KG1 (cell line): ENCODE measurements at places on chromosomes 6 and 20.

DNA sequence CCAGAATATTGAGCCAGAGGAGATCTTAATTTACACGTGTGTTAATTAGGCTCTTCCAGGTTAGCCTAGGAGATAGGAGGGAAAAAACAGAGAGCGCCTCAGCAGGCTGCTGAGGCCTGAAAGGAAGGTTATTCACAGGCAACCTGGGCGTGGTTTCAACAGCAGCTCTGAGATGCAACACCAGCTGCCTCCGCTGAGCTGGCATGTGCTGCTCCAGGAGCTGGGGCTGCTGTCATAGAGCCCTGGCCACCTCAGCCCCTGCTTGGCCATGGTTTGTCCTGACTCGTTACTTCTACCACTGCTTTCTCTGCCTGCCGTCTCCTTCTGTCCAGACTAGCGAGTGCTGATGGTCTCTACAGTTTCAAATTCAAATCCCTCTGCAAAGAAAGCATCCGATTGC lies 32.4 kb upstream of the RPP40 start:
- no peak for DNase-seq

- DNase-seq = no peak
Measured at GRCh38 chr20:48875914-48876240, 45.6 kb upstream of the ARFGEF2 start.

DNA sequence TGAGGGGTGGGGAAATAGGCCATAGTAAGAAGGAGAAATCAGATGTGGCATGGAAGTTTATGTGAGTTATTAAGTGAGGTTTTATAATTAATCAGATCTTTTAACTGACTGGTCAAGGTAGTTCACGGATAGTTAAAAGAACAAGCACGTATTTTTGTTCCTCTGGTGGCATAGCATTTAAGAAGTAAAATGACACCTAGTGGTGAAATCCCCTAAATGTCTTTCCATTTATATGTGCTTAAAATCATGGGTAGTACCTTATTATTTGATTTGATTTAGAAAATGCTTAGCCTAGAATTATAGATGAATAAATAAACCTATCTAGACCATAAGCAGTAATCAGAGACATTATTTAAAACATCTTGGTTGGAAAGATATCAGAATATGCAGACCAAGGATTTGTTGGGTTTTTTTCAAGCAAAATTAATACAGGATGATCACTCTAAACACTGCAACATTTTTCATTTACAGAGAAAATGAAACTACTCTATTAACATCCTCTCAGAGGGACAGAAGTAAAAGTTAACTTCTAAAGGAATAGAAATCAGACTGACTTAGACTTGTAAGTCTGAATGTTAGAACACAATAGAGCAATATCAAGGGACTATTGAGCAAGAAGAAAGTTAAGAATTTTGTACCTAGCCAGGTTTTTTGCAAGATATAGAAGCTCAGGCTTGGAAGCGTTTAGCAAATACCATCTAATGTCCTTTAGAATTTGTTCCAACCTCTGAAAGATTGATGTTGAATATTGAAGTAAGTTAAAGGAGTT lies 81.1 kb downstream of the STXBP5 start:
- no peak for DNase-seq

GRCh38 chr6:23655525-23655924 lies 470.5 kb upstream of the NRSN1 start:
- no peak for DNase-seq

GRCh38 chr20:59322585-59323454 lies 22.4 kb downstream of the EDN3 start:
- DNase-seq = no peak

DNA sequence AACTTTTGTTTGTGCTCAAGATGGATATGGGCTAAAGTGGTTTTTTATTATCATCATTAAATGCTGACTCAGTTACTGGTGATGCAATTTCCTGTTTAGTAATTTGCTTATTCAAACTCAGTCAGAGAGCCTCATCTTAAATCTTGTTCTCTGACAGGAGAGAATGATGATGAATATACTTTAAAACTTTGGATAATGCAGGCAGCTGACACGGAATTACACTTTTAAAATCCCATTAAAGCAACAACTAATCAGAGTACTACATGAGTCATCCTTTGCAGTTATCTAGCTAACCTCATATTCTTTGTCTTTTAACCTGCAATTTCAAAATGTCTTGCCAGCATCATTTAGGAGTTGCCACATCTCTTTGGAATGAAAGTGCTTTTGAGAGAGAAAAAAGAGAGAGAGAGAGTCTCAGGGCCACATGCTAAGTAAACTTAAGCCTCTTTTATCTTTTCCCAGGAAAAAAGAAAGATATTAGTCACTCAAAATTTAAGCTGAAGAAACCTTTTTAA lies 9.2 kb upstream of the C6orf141 start:
- no peak for DNase-seq

DNA sequence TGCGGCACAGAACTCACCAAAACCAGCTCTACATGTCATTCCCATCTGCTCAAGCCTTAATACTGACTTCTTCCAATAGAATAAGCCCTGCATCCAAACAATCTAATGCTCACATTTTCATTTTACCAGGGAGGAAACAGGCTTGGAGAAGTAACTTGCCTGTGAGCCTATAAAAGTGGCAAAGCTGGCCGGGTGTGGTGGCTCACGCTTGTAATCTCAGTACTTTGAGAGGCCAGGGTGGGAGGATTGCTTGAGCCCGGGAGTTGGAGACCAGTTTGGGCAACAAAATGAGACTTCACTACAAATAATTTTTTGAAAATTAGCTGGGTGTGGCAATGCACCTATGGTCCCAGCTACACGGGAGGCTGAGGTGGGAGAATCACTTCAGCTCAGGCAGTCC lies 133.7 kb downstream of the LY86 start:
- DNase-seq = no peak

- no peak for DNase-seq
Measured at GRCh38 chr6:110786696-110787095, 28.6 kb downstream of the CDK19 start.

- DNase-seq = no peak
Measured at GRCh38 chr6:118992186-118992795, 57.3 kb upstream of the MCM9 start.

GRCh38 chr6:119078376-119079282 lies at the start of gene FAM184A:
Gene FAM184A, minus strand, starts transcription at chr6:119078664. Its CDS starts 365 bp downstream, at chr6:119078299.
- DNase-seq = peak; percentile 18

DNA sequence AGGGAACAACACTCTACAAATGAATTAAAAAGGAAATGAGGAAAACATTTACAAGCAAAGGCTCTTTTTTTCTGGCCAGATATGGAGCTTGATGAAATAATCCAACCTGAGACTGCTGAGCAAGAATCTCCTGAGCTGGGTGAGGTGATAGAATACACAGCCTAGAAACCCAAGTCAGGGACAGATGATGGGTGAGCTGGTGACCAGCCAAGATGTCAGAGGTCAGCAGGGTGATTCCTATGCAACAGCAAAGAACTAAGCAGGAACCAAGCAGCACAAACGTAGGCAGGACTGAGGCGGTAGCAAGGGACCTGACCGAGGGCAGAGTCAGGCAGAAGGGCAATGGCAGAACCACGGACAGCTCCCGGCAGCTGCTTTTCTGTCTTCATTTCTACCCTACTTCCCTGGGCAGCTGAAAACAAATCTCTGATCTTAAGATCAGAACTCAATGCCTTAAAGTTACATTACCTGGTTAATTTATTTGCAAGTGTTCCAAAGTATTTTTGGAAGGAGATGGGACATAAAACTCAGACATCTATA lies 75.1 kb downstream of the CDC40 start:
- no peak for DNase-seq

DNA sequence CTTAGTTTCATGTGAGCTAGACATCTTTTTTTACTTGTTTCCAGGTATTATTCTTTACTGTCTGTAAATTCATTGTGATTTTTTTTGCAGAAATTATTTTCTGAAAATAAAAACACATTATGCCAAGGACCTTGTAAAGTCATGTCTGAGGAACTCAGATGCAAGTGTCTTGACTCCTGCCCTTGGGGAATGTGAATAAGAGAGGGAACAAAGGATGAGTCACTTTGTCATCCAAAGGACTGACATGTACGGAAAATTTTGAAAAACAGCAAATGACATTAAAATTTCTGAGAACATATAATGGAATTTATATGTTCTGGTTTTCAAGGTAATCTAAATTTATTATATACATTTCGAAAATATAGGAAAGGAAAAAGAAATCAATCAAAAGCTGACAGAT lies 660.4 kb downstream of the CD109 start:
- no peak for DNase-seq

- DNase-seq = no peak
Measured at GRCh38 chr6:16819752-16820151, 58.5 kb upstream of the ATXN1 start.

DNA sequence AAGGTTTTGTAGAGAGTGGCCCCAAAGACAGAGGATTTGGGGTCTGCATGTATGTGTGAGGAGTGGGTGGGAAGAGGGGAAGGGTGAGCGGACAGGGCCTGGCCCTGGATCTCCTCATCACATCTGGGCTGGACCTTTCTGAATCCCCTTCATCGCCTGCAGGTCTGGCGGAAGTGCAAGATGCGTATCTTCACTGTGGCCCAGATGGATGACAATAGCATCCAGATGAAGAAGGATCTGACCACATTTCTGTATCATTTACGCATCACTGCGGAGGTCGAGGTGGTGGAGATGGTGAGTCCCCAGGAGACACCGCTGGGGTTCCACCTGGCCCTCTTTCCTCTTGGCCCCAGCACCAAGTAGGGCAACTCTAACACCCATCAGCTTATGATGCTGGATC lies 24.4 kb downstream of the SLC12A5 start:
- no peak for DNase-seq

GRCh38 chr6:53994201-53994600 lies 117.0 kb upstream of the MLIP start:
- DNase-seq = no peak

- DNase-seq = no peak
Measured at GRCh38 chr6:106586815-106587415, 42.4 kb downstream of the RTN4IP1 start.

- DNase-seq = no peak
Measured at GRCh38 chr6:41462033-41462432, 84.1 kb upstream of the FOXP4 start.
